ENCODE measurements at places on chromosomes 1 and 21. TPM values are rescaled to one million over a fixed set of nuclear protein-coding genes. Genes with fewer than 3 reads are reported as not detected.
A peak's percentile ranks its signal among the peaks of the same experiment; 100 is the strongest.

GRCh38 chr1:94142022-94142421 lies 21.1 kb upstream of the ABCA4 start:
- DNase-seq, result no peak

DNA sequence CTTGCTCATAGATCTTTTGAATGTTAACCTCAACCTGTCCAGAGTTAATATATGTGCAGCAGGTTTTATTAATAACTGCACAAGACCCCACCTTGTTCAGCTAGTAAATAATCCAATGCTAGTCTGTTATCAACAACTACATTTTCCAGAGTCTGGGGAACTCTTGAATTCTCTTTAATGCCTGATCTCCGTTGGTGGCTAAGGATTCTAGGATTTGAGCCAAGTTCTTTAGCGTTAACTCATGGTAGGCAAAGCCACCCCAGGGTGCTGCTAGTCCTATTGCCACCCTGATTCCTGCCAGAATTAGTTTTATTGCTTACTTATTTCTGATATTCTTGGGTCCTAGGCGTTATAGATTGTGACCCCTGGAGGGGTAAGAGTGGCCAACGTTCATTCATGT lies 12.8 kb downstream of the BACE2 start:
- no peak for DNase-seq

DNA sequence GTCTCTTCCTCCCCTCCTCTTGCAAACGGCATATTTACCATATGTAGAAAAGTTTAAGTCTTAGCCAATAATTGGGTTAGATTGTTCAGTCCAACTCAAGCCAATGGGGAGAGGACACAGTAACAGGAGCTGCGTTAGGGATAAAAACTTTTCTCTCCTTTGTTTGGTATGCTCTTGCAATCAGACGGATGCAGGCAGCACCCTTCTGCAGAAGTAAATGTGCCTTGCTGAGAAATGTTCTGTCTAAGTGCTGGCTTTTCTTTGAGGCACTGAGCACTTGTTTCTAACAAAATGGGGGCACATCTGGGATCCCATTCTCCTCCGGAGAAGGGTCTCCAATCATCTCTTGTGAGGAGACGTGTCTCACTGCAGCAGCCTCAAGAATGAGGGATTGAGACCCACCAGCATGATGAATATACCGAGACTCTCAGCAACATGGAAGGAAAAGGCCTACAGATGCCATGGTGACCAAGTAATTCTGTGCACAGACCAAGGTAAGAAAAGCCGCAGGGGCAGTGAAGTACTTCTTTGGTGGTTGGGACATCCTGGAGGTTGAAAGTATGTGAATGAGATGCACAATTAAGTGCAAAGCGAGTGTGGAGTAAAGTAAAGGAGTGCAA lies 20.7 kb upstream of the GNG4 start:
- DNase-seq, result no peak

The PGBD2 gene
- 2.9 TPM for total RNA-seq

The TBX15 gene
- total RNA-seq, result 1.1 TPM

The ADAMTS4 gene
- 24.0 TPM for total RNA-seq

DNA sequence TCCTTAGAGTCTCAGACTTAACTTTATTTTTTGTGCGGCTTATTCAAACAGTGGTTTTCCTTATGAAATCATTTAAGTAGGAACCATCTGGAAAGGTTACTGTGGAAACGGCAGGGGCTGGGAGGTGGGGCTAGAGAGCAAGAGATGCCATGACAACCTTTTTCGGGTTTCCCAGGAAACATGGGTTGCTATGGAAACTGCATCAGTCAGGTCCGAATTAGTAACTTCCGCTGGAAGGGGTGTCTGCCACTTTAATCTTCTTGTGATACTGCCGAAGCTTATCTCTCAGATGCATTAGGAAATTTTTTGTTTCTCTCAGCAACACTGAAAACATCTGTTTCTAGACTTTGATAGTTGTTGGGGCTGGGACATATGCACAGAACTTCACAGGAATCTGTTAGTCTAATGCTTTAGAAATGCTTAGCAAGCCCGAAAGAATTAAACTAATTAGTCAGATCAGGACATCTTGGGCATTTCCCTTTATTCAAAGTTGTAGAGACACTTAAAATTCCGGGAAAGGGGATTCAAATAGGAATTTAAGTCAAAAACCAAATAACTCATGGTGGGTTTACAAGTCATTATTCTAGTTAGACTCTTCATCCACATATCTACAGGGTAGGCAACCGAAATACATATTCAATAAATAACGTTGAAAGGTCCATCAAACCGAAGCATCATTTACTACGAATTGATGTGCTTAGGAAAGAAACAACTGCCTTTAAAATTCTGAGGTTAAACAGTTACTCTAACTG lies 2.6 kb downstream of the KCNA3 start:
- DNase-seq, result no peak

DNA sequence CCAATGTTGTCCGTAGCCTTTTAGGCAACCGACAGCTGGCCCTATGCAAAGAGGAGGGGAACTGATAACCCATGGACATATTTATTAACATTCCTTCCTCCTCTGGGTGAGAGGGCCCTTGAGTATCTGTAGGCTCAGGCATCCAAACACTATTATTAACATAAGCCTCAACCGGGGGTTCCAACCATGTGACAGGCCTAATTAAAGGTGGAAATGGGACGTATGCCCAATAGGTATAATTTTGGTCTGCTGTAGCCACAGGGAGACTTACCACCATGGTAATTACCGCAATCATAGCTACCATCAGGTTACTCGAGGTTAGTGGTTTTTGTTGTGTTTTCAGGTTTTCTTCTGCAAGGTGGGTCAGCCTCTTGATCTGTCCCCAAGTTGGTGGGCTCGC lies 5.3 kb downstream of the DAP3 start:
- DNase-seq, result no peak

The NR0B2 gene
- total RNA-seq, result 5.7 TPM

DNA sequence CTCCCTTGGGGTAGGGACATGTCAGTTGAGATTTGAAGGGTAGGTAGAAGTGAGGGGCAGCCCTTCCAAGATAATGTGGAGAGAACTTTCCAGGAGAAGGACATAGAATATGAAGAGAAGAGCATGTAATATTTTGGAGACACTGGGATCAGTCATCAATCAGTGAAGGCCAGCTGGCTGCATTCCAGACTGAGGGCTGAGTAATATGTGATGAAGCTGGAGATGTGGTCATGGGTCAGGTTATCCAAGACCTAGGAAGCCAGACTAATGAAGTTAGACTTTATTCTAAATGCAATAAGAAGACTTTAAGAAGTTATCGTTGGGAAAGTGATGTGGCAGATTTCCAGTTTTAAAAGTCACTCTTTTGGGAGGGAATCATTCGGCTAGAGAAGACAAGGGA lies 262.0 kb downstream of the HMCN1 start:
- DNase-seq, result no peak

DNA sequence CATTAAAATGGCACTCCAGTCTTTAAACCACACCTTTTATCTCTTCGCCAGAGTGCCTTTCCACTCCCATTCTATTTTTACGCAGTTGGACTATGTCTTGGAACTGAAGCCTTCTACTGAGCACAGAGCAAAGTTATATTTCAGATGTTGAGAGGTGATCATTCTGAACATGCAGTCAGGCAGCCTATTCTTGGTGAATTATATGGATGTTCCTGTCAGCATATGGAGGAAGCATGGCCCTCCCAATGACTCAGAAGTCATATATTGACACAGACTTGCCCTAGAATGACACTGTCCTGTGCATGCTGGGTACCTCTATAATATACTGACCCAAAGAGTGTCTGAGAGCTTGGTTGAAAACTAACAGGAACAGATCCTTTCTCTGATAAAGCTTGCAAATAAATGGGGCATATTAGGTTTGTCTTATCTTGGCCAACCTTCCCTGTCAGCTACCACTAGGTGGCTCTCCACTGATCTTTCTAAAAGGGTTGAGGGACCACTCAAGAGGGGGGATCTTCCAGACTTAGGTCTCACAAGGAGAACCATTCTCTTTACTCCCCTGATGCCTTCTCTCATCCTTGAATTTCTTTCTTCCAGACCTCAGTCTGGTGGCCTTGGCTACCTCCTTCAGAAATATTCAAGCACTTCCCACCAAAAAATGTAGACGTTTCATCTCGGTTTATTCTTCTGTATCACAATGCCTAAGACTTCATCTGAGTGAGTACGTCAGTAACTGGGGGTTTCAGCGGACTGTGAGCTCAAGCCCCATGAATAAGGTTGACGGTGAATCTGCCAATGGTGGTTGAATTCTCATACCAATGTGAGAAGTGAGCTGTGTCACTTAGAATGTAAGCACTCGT lies 11.8 kb upstream of the ALG14 start:
- no peak for DNase-seq

DNA sequence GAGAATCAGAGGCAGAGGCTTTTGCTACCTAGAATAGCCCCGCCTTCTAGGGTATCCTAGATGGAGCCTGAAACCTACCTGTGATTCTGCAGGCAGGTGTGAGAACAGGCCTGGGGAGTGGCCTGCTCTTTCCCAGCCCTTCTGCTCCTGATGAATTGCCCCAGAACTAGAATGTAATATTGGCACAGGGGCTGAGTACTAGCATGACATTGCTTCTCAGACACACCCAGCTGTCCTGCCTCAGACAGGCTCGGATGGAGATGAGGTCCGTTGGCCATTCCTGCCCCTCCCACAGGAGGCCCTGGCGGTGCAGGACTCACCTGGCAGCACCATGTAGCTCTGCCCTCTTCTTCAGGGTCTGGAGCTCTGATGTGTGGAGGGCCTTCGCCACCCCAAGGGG lies 237.6 kb downstream of the GRIK3 start:
- DNase-seq, result no peak

DNA sequence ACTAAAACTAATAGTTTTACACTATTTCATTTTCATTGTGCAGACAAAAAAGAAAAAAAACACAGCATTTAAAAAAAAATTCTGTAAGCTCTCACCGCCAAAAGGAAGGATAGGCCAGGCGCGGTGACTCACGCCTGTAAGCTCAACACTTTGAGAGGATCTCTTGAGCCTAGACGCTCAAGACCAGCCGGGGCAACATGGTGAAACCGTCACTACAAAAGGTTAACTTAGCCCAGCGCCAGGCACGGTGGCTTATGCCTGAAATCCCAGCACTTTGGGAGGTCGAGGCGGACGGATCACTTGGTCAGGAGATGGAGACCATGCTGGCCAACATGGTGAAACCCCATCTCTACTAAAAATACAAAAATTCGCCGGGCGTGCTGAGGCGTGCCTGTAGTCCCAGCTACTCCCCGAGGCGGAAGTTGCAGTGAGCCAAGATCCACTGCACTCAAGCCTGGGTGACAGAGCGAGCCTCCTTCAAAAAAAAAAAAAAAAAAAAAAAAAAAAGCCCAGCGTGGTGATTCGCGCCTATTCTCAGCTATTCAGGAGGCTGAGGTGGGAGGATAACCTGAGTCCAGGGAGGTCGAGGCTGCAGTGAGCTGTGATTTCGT lies 14.3 kb upstream of the SPEN start:
- no peak for DNase-seq

The TTC13 gene
- total RNA-seq, result 8.2 TPM

GRCh38 chr1:224759681-224760091 lies 143.6 kb downstream of the CNIH3 start:
- DNase-seq, result no peak

GRCh38 chr21:44946254-44947041 lies 6.6 kb downstream of the SLX9 start:
- peak; percentile 69 for DNase-seq

- DNase-seq, result no peak
Measured at GRCh38 chr1:206122686-206123085, 5.5 kb upstream of the AVPR1B start.

DNA sequence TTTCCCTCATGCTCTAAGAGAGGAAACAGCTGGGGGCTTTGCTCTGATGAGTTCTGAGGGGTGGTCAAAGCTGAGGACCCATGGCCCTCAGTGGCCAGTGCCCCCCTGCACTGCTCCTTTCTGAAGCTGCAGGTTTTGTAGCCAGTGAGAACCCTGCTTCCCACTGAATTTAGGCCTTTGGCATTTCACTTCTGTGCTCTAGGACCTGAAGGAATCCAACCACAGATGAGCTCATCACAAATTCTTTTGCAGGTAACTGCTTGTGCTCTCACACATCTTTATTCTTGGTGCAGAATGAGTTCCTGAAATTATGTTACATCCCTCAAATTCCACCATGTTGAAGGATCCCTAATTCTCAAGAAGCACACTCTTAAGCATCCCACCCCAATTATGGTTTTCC lies 248.7 kb upstream of the IRF2BP2 start:
- DNase-seq, result no peak
